ENCODE measurements at places on chromosomes 1 and 21.

- DNase-seq, result no peak
Measured at GRCh38 chr1:58157256-58157655, 389.3 kb downstream of the OMA1 start.

DNA sequence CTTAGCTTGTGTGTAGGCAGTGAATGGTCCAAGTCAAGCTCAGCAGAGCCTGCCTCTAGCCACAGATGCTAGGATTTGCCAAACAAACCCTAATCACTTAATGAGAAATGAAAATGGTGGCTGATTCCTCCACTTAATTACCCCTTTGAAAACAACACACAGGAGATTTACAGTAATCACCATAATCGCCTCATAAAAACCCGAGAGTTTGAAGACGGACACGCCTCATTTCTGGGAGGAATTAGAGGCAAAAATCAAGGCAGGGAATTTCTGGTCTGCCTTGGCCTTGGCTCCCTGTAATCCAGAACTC, 16.3 kb upstream of the FOXE3 start:
- no peak for DNase-seq

GRCh38 chr1:2556678-2557481, 709 bp downstream of the TNFRSF14 start:
- no peak for DNase-seq

DNA sequence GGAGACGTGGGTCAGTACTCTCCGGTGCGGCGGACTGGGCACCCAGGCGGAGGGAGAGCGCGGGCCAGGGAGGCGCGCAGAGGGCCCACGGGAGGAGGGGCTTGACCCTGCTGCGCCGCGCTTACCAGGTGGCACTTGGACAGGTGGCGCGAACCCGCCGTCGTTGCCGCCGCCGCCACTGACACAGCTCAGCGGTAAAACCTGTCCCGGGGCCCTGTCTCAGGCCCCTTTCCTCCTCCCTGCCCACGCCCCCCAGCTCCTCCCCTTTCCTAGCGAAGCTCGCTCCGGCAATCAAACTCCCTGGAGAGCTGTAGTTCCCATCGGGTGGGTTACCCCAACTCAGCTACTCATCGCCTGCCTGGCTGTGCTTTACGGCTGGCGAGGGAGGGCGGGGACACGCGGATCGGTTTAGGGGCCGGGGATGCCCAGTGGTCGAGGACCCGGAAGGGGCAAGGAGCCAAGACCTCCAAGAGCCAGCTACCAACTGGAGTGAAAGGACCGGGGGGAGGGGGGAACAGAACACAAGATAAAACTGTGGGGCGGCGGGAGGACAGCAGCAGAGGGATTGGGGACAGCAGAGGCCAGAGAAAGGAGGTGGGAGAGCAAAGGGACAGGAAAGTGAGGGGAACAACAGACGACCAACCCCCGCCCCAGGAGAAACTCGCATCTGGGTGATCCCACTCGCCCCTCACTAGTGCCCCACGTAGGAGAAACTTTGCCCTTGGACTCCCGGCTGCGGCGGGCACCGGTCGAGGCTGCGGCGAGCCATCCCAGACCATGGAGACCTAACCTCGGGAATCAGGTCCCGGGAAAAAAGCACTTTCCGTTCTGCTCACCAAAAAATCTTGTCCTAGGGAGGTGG, 2.9 kb downstream of the GFI1 start:
- no peak for DNase-seq

DNA sequence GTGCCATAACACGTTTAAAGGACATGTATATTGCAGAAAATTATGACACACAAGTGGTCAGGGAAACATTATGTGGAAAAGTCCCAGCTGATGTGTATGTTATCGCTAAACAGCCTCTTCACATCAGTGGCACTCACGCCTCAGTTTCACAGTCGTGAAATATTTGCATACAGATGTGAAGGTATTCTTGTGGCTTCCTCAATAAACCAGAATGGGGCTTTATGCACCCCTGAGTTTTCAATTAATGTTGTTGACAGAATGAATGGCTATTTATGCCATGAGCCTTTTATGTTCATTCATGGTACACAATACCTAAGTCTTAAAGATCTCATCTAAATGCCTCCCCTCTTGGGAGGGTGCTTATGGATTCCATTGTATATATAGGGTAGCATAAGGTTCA, 202.1 kb upstream of the ADGRL2 start:
- no peak for DNase-seq

- DNase-seq, result no peak
Measured at GRCh38 chr1:78520216-78520615, 29.4 kb downstream of the PTGFR start.

DNA sequence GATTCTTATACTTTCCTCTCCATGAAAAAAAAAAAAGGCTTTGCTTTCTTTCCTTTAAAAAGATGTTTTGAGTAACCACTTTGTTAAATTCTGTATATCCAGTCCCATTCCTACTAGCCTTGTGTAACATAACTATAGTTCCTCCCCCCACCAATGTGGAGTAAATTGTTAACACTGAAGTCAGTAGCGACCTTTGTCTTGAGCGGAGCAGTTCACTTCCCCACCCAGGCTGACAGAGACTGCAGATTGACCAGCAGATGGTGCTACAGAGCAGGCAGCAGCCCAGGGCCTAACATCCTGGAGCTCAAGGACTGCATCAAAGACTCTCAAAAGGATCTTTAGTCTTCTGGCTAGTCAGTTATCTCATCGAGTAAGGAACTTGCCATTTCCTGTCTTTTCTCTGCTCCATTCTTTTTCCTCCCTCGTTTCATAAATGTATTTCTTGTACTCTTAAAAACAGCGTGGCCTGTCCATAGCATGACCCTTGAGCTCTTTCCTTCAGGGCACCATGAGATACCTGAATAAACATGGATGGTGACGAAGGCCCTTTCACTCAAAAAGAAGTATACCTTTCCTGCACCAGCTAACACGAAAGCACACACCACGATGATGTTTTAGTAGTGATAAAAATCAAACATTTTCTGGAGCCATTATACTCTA, 503.5 kb upstream of the PKN2 start:
- DNase-seq, result no peak

- DNase-seq, result no peak
Measured at GRCh38 chr21:38637161-38637560, 138.9 kb upstream of the ERG start.
